CD4-positive, CD25-positive, alpha-beta regulatory T cell (primary cell): ENCODE measurements at places on chromosomes 12 and 14. TPM values are rescaled to one million over a fixed set of nuclear protein-coding genes. Genes with fewer than 3 reads are reported as not detected.

GRCh38 chr14:72565917-72566316 is 328.0 kb downstream of the DPF3 start:
- no peak for DNase-seq

- DNase-seq, result no peak
These were observed 319.4 kb downstream of the EGLN3 start for GRCh38 chr14:33631441-33631840.

DNA sequence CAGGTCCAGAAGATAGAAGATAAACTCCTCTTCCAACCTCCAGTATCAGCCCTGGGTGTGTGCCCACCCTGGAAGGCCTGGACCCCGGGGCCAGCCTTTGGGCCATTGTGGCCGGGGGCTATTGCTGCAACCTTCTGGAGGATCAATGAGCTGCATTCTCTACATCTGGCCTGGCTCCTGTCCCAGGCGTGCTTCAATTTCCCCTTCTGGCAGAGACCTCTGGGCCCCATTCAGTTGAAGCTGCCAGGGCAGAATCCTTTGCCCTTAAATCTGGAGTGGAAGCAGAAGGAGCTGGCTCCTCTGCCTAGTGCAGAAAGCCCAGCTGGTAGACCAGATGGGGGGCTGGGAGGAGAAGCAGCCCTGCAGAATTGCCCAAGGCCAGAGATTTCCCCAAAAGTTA is 10.0 kb downstream of the NYNRIN start:
- no peak for DNase-seq

SLC22A17 gene
- polyA plus RNA-seq, result 1.9 TPM

- peak; percentile 61 for DNase-seq
These were observed 15.6 kb upstream of the C14orf180 start for GRCh38 chr14:104563742-104564615.

VWF gene
- polyA plus RNA-seq, result not detected

GRCh38 chr14:86373886-86374285 is 843.9 kb downstream of the FLRT2 start:
- DNase-seq, result no peak

TMEM106C gene
- polyA plus RNA-seq, result 71.6 TPM

LPAR5 gene
- polyA plus RNA-seq, result 9.4 TPM

DNA sequence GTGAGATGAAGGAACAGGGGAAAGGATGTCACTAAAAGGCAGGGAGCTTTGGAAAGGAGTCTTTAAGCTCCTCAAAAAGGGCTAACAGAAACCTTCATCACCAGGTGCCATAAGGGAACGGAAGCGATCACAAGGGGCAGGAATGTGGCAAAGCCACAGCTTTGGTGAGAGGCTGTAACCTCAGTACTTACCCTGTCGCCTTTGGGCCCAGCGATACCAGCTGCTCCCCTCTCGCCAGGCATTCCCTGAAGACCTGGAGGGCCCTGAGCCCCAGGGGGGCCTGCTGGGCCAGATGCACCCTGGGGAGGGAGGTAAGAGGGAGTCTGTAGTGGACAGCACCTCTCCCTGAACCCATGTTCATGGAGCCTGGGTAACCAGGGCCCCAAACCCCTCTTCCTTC is 18.9 kb downstream of the TMEM106C start:
- DNase-seq, result no peak

DNA sequence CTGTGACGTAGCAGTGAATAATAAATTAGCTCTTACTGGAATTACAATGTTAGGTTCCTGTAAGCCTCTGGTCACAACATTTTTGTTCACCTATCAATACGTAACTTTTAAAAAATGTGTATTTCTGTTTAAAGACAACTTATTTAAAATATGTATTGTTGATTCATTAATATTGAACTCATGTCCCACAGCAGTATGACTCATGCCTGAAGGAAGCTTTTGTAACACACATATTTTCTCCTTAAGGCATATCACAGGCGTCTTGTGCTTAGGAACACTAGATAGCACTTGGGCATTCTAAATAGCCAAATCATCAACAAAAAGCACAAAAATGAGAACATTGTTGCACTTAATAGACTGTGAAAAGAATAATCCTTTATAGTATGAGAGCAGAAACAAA is 92.5 kb downstream of the GPHN start:
- no peak for DNase-seq

DNA sequence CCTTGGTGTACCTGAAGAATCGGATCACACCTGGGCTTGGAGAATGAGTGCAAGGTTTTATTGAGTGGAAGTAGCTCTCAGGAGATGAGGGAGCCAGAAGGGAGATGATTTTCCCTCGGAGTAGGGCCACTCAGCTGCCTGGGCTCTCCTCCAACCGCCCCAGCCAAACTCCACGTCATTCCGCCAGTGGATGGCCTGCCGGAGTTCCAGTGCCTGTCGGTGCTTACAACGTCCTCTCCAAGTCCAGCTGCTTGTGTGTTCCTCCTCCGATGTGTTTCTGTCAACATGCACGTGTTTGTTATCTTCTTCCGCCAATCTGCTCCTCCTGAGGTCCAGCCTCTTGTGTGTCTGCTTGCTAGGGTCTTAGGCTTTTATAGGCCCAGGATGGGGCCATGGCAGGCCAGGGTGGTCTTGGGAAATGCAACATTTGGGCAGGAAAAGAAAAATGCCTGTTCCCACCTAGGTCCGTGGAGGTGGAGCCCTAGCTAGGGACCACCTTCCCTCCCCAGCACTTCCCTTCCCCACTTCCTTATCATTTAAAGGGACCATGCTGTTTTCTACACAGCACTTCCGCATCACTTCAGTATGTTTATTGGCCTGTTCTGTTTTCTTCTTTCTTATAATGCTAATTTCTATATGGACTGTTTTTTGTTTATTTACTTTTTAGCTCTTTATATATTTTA is 343.2 kb downstream of the PDZRN4 start:
- DNase-seq, result no peak

DNA sequence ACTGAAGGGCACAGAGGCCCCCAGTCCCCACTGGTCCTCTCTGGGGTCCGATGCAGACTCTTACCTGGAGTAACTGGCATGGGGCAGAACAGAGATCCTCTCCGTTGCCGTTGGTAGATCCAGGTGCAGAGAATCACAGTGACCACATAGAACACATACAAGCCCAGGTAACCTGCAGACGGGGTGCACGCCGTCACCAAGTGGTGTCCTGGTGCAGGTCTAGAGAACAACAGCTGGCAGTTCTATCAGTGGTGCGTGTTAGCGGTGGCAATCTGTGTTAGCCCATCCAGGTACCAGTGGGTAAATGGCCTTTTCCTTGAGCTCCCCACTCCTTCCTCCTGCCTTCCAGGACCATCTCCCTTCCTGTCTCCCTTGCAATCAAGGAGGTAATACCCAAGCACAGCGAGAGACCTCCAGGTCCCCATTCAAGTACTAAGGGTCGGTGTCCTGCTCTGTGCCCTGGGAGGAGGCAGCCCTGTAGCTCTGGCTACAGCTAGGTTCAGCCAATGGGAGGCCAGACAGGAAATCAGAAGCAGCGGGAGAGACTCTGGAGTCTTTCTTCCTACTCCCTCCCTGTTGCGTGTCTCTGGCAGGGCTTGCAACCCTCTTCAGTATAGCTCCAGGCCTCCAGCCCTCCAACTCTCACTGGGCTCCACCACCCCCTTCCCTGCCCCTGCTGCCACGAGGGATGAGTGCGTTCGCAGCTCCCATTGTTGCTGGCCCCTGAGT is 15.8 kb downstream of the SLC8B1 start:
- DNase-seq, result no peak

TAS2R31 gene
- 0.58 TPM for polyA plus RNA-seq

SPRING1 gene
- 18.2 TPM for polyA plus RNA-seq
